ENCODE measurements at places on chromosomes 3 and 15.

DNA sequence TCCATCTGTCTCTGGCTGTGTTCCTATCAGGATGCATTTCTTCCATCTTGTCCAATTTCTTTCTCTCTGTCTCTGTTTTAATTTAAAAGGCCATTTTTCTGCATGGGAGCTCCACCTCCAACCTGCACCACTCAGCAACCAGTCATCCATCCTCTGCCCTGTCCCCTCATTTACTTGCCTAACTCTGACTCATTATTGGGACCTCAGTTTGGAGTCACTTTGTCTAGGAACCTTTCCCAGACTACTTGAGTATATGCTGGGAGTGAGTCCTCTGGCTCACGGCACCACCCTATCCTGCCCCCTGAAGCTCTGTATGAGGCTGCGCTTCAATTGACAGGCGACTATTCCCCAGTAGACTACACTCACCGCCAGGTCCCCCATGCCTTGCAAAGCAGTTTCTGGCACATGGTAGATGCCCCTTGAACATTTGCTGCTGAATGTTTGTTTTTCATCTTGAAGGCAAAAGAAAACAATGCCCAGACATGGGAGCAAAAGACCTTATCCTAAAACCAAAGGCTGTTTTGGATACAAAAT, 513.3 kb upstream of the CFAP20DC start:
- DNase-seq: no peak

GRCh38 chr15:41133454-41133853, 17.4 kb upstream of the INO80 start:
- DNase-seq: no peak

- DNase-seq: no peak
Observed at GRCh38 chr3:171313702-171314101, 146.5 kb downstream of the TNIK start.

DNA sequence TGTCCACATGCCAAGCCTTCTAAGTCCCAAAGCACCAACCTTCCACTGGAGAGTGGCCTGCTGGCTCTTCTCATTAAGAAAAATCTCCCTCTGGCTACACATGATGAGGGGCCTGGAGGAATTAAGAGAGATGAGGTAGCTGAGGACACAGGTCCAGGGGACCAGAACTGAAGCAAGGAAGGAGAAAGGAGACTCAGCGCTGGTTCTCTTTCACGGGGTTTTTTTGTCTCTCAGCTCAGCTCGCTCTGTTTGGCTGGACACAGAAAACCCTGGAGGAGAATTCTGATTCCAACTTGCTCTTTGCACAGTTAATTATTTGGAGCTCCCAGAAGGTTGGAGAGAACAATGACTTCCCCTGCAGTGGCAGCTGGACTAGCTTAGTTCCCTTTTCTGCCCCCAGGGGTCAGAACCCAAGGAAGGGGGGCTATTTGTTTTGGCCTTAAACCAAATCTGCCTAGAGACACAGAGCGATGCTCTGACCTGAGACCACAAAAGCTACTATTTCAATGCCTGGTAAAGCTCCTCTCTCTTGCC, 507.6 kb downstream of the FHIT start:
- no peak for DNase-seq

DNA sequence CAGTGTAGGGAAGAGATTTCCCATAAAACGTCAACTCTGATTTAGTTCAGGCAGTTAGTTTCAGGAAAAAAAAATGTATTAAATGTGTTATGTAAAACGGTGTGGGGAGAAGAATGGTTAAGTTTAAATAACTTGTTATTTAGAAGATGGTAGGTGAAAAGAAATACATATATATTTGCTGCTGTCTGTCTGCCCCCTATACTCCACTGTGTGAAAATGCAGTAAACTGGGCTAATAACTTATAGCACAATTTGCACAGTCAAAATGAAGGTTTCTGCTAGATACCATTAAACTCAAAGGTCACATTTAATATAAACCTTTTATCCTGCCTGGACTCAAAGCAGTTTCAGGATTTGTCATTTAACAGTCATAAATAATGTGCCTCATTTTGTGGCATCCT, 515.0 kb downstream of the FGF12 start:
- no peak for DNase-seq

GRCh38 chr15:58139276-58139988, 1.3 kb downstream of the AQP9 start:
- no peak for DNase-seq

DNA sequence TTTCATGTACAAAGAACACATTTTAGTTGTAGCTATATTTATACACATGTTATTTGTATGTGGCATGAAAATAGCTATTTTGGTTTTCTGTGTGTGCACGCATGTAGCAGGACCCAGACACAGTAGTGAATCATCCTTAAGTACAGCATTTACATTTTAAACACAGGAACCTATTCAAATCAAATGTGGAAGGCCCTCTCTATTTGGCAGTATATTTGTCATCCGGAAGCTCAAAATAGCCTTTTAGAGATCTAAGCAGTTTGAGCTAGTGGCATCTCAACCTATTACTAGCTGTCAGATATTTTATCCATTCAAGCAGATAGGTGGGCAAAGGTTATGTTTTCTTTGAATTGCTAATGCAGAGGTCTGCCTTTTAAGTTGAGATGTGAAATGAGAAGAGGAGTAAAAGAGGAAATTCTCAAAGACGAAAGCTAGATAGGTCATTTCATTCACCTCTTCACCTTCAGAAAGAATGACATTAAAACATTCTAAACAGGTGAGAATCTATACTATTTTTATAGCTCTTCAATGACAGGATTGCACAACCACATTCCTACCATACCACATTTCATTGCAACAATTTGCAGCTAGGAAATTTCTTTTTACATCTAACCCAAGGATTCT, 46.3 kb upstream of the TIPARP start:
- DNase-seq: no peak

DNA sequence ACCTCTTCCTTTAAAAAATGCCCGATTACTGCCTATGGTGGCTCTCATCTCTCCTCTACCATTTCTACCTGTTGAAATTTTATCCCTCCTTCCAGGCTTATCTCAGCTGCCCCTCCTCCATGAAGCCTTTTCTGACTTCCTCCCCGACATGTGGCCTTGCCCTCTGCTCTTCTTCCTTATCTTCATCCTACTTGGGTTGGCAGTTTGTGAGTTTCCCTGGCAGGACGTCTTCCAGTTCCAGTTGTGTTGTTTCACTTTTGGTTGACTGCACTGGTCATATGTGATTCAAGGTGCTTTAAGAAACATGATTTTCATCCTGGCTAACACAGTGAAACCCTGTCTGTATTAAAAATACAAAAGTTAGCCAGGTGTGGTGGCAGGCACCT, 4.4 kb downstream of the DLL4 start:
- DNase-seq: no peak

DNA sequence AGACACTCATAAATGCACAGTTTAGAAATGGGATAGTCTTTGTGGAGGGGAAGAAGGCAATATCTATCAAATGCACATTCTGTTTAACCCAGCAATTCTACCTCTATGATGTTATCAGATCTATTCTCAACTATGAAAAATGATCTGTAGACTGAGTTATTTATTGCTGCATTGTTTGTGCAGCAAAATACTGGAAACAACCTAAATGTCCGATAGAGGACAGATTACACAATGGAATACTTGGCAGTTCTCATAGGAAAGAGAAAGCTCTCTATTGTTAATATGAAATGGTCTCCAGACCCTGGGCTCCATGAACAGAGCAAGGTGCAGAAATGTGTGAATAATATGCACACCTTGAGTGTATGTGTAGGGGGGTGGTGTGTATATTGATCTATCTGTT, 49.0 kb upstream of the SELENOK start:
- DNase-seq: no peak

- no peak for DNase-seq
Observed at GRCh38 chr3:187919544-187919943, 174.3 kb upstream of the BCL6 start.

GRCh38 chr3:30738605-30739004, 132.2 kb downstream of the TGFBR2 start:
- DNase-seq: no peak

DNA sequence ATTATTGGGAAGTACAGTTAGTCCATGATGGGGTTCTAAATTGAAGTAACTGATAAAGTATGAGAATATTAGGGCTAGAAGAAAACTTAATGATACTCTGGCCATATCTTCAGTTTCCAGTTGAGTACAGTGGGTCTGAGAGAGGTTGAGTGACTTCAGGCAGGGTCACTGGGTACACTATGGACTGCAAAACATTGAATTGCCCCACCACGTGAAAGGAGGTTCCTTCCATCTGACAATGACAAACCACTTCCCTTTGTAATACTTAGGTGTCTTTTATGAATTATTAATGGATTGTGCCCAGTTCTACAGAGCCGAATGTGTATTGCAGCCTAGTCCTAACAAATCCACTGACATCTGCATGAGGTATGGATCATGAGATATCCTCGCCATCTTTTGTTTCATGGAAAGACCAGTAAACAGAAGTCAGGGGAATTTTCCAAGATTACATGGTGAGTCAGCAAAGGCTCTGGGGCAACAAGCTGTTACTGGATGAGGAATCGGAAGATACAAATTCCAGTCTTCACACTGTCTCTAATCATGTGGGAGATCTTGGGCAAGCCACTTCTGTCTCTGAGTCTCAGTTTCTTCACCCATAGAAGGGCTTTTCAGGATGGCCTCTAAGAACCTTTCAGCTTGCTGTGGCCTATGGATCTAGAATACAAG, 66.5 kb upstream of the BCL6 start:
- DNase-seq: no peak

DNA sequence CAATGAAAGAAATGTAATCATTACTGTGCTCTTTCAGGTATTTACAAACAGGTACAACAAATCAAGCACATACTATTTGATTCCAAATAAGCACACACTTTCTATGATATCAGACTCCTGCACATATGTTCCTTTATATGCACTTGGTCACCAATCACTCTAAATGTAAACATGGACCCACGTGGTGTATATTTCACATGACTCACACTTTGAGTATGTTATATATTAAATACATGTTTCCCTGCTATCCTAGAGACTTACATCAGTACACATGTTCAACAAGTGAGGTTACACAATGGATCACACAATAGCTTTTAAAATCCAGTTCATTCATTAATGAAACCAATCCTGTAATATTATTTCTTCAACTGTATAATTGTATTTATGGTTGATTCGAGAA, 683.5 kb downstream of the NR2F2 start:
- DNase-seq: no peak

DNA sequence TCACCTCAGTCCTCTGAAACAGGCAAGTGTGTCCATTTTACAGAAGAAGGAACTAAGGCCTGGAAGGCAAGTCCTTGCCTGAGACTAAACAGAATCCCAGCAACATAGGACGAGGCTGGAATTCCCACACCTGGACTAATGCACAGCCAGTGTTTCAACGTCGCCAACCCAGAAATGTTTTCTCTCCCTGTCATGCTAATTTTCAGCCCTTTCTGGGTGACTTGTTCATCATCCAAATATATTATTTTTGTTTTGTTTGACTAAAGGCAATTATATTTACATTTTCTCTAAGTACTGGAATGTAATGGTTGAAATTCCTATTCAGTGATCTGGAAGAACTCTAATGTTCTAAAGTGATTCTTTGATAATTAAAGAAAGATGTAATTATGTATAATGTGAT, 51.8 kb downstream of the BTD start:
- no peak for DNase-seq

DNA sequence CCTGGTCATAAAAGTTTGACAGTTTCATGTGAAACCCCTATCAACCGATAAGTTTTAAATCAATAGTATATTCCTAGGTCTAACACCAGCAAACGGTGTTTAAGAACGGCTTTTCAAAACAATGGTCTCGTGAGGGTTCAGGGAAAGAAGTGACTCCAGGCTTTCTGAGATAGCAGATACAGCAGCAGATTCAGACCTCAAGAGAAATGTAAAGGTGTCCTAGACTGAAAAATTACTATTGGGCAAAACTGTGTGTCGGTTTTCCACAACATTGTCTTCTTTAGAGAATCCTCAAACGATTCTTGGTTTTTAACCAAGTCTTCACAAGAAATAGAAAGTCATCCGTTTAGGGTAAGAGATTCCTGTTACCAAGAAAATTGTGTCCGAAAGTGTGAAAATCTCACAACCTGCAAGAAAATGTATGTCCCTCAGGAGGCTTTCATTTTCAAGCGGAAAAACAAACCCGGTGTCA, 1.2 kb downstream of the SETD2 start:
- DNase-seq: no peak

DNA sequence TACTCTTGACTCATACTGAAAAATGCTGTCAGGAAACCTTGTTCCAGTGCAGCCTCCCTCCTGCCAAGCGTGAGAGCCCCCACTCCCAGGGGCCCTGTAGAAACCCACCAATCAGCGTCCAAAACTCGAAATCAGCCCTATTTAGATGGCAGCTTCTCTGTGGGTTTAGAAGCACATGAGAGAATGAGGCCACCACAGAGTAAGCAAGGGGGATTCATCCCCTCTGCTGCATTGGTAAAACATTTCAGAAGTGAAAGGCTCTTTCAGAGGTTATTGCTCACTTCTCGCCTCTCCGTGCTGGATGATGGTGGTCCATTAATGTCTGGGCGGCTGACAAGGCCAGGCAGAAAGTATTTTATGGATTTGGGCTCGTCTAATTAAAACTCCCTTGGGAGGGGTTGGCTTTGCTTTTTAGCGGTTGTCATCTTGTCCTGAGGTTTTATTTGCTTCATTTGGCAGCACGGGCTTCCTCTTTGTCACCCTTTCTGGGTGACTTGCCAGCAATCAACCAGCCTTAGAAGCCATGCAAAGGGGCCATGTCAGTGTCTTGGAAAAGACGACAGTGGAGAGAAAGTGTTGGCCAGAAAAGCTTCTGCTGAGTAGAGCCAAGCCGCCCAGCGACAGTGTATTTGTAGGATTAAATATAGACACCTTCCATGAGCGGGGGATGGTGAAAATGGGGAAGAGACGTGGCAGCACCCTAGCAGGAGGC, 145.5 kb downstream of the ATP10A start:
- DNase-seq: no peak

DNA sequence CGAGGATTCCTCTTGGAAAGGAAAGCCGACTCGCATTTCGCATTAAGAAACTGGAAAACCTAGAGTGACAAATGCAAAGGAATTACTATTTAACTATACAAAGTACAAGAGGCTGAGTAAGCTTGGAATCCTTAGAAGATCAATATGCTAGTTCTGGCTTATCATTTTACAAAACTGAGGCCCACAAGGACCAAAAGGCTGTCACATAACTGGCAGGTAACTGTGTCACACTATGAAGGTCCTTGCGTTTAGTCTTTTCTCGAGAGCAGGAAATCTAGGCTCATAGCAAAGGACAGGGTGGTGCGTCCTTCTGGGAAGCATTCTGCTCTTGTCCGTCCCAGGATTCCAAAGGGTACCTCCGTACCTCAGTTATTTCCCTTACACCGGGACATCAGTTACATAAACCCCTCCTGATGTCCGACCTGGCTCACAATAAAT, 629 bp downstream of the RPL24 start:
- DNase-seq: no peak

GRCh38 chr3:156368189-156368588, 186.7 kb downstream of the SSR3 start:
- DNase-seq: no peak

GRCh38 chr3:195133462-195133861, 137.5 kb downstream of the XXYLT1 start:
- peak; percentile 31 for DNase-seq

DNA sequence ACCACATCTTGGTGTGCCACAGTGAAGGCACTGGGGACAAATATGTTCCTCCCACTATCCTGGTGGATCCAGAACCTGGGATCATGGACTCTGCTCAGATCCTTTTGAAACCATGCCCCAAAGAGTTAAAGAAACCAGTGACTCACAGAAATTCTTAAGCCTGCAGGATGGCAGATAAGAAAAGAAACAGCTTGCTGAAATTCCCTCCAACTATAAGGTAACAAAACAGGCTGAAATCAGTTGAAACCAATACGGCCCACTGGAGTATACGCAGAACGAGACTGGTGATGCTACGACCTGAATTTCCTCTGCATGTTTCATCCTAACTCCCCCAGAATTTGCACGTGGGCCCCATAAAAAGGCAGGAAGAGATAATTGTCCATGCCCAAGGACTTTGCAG, 209.6 kb downstream of the TJP1 start:
- no peak for DNase-seq

All from occipital lobe (tissue), 3 donors.